Hematopoietic multipotent progenitor cell (in vitro differentiated cells): ENCODE measurements at places on chromosomes 12 and 14.
A peak's percentile ranks its signal among the peaks of the same experiment; 100 is the strongest.

GRCh38 chr12:80559766-80560165 is 115.7 kb downstream of the PTPRQ start:
- DNase-seq = no peak

DNA sequence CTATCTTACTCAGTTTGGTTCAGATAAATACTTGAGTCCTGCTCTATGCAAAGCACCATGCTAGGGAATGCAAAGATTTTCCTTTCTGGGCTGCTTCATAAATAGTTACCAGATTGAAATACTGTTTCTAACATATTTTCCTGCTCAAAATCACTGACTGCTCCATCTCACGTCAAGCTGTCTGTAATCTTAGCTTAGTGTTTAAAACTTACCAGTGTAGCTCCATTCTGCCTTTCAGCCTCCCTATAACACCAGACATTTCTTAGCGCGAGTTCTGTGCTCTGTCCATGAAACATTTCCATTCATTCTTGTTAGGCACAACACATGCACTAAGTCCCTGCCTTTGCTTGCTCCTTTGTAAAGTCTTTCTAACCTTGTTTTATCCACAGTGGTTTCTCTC is 129.4 kb downstream of the NPAS3 start:
- DNase-seq = no peak

- no peak for DNase-seq
Observed at GRCh38 chr14:43778570-43778936, 728.5 kb downstream of the FSCB start.

GRCh38 chr12:66813137-66813892 is 134.4 kb upstream of the GRIP1 start:
- DNase-seq = no peak

DNA sequence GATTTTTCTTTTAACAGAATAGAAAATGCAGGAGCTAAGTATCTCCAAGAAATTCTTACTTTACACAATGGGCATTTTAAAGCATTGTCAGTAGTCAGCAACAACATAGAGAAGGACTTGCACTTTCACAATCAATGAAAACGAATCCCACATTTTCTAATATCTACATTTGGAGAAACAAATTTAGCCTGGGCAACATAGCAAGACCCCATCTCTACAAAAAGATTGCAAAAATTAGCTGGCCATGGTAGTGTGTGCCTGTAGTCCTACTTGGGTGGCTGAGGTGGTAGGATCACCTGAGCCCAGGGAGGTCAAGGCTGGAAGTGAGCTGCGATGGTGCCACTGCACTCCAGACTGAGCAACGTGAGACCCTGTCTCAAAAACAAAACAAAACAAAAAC is 30.6 kb upstream of the C2CD5 start:
- no peak for DNase-seq

DNA sequence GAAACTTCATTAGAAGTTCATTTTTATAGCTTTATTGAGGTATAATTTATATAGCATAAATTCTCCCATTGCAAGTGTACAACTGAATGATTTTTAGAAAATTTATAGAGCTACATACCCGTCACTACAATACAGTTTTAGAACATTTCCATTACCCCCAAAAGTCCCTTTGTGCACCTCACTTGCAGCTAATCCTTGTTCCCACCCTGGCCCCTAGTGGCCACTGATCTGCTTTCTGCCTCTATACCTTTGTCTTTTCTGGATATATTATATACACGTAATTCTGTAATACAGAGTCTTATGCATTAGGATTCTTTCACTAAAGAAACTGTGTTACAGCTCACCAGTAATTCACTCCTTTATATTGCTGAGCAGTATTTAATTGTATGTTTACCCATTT is 145.1 kb upstream of the DIO2 start:
- DNase-seq = peak; percentile 4
